ENCODE measurements at places on chromosomes 11 and 22.

- no peak for DNase-seq
Observed at GRCh38 chr11:78339945-78340344, 77.7 kb downstream of the GAB2 start.

- no peak for DNase-seq
Observed at GRCh38 chr11:56890584-56891305, 98.0 kb upstream of the OR5AK2 start.

DNA sequence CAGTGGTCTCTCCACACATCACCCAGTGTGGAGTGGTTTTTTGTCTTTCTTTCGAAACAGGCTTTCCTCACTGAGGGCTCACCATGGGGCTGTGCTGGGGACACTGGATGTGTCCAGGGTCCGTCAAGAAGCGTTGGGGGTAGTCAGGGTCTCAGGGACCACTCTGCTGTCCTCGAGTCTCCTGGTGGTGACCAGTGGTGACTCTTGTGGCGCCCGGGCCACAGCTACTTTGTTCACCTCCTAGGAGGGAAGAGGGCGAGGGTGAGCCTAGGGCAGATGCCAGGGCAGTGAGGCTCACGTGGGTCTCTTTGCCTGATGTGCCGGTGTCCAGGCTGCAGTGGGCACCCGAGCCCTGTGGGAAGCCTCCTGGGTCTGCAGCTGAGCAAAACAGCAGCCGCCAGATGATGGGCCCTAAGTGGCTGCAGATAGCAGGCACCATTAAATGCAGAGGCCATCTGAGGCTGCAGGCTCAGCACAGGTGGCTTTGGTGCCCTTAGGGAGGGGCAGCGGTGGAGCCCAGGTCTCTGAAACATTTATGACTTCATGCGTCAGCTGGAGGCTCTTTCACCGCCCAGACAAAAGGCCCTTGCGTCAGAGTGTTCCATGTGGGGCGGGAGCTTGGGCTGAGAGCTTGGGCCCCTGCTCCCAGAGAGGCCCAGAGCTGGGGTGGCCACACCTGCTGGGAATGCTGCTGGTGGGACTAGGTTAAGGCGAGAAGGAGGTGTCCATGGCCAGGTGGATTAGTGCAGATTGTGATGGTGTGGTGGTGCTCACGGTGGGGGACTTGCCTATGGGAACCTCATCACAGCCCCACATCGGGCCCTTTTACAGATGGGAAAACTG lies 29.5 kb downstream of the KCNQ1 start:
- no peak for DNase-seq

- DNase-seq: no peak
Observed at GRCh38 chr11:2983908-2984307, 8.2 kb downstream of the NAP1L4 start.

- no peak for DNase-seq
Observed at GRCh38 chr22:37546437-37547250, 13.6 kb upstream of the CDC42EP1 start.

GRCh38 chr11:63015521-63016215 lies at the start of gene SLC22A8:
Gene SLC22A8 (minus strand): TSS chr11:63015841. CDS start chr11:63014958, 883 bp downstream.
- no peak for DNase-seq

DNA sequence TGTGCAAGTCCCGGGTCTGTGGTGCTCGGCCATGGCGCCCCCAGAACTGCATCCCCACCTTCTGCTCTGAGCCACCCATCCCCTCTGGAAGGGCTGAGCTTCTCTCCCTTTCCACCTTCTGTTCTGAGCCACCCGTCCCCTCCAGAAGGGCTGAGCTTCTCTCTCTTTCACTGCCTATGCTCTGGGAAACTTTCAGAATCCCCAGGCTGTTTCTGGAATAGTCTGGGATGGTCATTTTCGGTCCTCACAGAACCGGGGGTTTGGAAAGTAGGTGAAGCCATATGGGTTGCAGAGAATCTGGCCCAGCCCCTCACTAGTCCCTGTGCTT lies 3.4 kb upstream of the BID start:
- DNase-seq: no peak

- no peak for DNase-seq
Observed at GRCh38 chr11:18699848-18700261, 1.3 kb downstream of the TMEM86A start.

DNA sequence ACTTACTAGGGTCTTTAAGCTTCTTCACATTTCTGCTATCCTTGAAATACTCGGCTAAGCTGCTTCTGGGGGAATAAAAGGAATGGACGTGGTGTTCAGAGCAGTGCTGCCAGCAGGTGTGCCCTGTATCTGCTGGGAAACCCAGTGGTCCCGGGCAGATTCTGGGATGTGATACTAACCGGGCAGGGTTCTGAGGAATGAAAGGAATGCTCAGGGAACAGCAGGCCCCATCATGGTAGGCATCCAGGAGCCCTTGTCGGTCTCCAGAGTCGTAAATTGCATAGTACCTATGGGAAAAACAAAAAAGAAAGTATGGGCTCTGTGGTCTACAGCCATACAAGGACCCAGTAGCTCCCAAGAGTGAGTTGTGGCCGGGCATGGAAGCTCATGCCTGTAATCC lies 4.5 kb upstream of the TMEM223 start:
- no peak for DNase-seq

DNA sequence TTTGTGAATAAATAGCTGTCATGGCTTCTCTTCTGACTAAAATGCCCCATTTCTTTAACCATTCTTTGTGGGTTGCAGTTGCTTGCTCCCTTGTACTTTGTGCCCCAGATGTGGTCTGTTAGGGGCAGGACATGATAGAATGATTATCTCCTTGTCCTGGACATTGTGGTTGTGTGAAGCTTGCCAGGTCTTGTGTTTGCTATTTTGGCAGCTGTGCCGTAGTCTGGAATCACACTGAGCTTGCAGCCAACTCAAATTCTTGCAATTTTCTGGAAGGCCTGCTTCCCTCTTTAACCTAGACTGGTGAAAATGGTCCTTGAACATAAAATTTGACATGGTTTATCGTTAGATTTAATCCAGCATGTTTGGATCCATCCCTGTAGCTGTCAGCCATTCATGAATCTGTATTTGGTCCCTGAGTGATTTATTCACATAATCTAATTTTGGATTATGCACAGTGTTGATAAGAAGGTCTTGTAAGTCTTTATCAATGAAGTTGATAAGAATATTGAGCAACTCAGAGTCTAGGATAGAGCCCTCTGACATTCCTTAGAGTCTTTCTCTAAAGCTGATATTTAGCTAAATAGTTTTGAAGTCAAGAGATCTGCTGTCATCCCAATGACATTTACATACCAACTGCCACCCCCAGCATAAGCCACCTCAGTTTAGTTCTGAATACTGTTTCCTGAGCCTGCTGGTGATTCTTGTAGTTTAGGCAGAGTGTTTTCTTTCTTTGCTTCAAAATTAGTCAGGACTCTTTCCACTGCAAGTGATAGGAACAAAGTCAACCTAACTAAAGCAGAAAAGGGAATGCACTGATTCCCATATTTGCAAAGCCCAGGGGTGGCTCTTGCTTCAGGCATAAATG lies 9.8 kb downstream of the SPON1 start:
- no peak for DNase-seq

DNA sequence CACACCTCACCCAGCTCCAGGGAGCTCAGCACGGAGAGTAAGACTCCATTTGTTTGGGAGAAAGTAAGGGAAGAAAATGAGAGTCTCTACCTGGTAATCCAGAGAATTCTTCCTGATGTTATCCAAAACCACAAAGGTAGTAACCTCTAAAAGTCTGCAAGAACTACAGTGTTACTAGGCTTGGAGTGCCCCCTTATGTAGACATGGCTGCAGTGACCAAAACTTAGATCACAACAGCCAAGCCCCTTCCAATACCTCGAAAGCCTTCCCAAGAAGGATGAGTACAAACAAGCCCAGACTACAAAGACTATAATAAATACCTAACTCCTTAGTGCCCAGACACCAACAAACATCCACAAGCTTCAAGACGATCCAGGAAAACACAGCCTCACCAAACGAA lies 4.9 kb downstream of the UBE2L6 start:
- no peak for DNase-seq

GRCh38 chr22:35443338-35443737 lies 43.4 kb downstream of the MCM5 start:
- DNase-seq: no peak

DNA sequence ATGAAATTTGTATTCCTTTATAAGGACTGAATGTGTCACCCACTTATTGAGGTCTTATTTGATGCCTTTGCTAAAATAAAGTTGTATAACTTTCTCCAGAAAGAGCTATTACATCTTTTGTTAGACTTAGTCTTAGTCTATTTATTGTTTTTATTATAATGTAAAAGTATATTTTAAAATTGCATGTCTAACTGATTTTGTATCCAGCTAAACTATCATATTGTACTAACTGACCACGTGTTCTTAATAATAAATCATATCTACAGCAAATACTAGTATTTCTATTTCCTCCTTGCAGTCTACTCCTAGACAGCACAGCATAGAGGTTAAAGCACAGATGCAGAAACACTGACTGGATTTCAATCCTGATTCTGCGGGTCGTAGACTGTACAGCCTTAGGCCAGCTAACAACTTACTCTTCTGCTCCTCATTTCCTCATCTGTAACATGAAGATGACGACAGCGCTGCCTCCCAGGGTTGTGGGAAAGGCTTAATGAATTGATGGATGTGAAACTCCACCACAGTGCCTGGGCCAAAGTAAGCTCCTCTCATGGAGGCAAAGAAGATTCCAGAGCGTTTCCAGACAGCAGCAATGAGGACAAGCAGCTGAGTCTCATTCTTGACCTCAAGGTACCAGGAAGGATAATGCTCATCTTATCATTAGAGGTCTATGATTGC lies 13.2 kb downstream of the IFITM10 start:
- no peak for DNase-seq

DNA sequence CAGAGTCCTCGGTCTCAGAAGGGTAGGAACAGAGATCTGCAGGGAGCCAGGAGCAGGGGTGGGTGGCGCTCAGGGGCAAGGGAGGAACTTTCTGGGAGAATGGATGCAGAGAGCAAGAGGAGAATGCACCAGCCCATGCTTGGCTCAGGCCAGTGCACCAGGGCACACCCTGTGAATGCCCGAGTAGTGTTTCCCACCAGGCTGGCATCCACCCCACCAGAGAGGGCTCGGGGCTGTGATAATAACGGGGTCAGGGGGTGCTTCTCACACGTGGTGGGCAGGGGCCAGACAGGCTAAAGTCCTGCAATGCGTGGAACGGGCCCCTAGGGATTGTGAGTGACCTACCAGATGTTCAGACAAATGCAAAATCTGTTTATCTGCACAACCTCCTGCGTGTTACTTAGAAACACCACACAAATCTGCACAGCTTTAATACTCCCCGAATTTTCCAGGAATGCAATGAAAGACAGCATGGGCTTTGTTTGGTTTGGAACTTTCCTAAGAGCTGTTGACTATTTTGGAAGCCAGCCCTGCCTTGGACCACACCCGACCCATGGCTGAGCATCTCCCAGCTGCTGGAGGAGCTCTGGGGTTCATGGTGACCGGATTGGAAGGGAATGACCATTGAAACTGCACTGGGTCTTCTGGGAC lies 368.3 kb downstream of the SHANK2 start:
- no peak for DNase-seq

GRCh38 chr11:79242616-79243015 lies 198.2 kb downstream of the TENM4 start:
- DNase-seq: no peak

DNA sequence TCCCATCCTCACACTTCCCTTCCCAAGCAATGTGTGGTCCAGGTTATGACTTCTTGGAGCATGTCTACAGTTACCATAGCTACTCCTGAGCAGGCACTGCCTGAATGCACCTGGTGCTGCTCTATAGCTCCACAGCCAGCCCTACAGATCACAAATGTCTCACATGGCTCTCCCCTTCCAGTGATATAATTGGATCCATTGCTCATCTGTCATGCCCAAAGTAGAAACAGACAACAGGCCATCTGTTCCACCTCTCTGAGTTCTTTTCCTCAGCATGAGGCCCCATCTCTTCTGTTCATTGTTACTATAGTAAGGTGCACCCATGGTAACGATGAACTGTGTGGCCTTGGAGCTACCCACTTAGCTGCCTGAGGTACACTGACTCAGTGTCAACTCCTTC lies 320.3 kb upstream of the ZC3H12C start:
- DNase-seq: no peak

GRCh38 chr22:42873356-42873755 lies 16.3 kb upstream of the ARFGAP3 start:
- DNase-seq: no peak

DNA sequence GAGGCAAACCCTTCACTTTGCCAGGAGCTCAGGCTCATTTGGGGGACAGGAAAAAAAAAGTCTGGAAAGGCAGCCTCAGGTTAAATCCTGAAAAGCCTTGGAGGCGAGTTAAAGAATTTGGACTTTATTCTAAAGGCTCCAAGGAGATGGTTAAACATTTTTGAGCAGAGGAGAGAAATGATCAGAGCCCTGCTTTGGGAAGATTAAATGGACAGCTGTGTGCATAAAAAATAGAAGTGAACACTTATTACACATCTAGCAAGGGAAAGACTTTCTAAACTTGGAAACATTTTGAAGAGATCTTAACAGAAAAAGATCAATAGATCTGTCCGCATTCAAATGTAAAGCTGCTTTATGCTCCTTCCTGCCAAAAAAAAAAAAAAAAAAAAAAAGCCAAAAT lies 8.4 kb upstream of the RAB3IL1 start:
- DNase-seq: no peak

- no peak for DNase-seq
Observed at GRCh38 chr11:95149651-95150364, 60.2 kb downstream of the ENDOD1 start.

- DNase-seq: no peak
Observed at GRCh38 chr22:25027959-25028840, 75.7 kb downstream of the KIAA1671 start.

- no peak for DNase-seq
Observed at GRCh38 chr22:50118557-50119168, 28.9 kb downstream of the MOV10L1 start.

GRCh38 chr11:86785576-86785975 lies 14.8 kb upstream of the PRSS23 start:
- DNase-seq: no peak

GRCh38 chr11:109785714-109786113 lies 307.5 kb upstream of the ZC3H12C start:
- no peak for DNase-seq

GRCh38 chr22:35350539-35351503 lies 30.1 kb upstream of the HMOX1 start:
- DNase-seq: peak; percentile 49

- no peak for DNase-seq
Observed at GRCh38 chr22:24763872-24764485, 10.5 kb downstream of the PIWIL3 start.

DNA sequence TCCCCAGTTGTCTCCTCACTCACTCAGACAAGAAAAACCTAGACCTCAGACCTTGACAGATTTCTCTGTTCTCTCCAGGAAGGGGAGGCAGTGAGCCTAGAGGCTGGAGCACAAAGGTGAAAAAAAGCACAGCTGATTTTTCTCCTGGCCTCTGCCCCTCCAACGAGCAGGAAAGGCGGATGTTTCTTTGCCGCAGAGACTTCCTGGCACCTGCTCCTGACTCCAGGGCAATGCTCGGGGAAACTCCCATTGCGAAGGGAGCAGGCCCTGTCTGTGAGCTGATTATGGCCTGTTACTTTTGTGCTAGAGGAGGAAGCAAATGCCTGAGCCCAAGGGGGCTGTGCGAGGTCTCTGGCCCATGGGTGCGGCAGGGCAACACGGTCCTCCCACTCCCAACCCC lies 25.4 kb downstream of the MS4A10 start:
- no peak for DNase-seq

All from KG1 (cell line).